Fibroblast of skin of right quadriceps (primary cell): ENCODE measurements at places on chromosomes 13 and 19.

GRCh38 chr13:39397226-39397895 is 205.6 kb downstream of the LHFPL6 start:
- no peak for DNase-seq

GRCh38 chr19:1655987-1656608 is 3.7 kb upstream of the TCF3 start:
- no peak for DNase-seq

GRCh38 chr13:78742659-78743058 is 83.7 kb upstream of the OBI1 start:
- no peak for DNase-seq

- DNase-seq: peak; percentile 78
Measured at GRCh38 chr19:54287456-54287855, 6.5 kb upstream of the LILRB2 start.

- peak; percentile 40 for DNase-seq
Measured at GRCh38 chr19:30214651-30215051, 157.5 kb upstream of the ZNF536 start.

GRCh38 chr13:68261105-68261504 is 1031.0 kb upstream of the PCDH9 start:
- no peak for DNase-seq

GRCh38 chr13:66425741-66426140 is 804.4 kb downstream of the PCDH9 start:
- DNase-seq: peak; percentile 28

DNA sequence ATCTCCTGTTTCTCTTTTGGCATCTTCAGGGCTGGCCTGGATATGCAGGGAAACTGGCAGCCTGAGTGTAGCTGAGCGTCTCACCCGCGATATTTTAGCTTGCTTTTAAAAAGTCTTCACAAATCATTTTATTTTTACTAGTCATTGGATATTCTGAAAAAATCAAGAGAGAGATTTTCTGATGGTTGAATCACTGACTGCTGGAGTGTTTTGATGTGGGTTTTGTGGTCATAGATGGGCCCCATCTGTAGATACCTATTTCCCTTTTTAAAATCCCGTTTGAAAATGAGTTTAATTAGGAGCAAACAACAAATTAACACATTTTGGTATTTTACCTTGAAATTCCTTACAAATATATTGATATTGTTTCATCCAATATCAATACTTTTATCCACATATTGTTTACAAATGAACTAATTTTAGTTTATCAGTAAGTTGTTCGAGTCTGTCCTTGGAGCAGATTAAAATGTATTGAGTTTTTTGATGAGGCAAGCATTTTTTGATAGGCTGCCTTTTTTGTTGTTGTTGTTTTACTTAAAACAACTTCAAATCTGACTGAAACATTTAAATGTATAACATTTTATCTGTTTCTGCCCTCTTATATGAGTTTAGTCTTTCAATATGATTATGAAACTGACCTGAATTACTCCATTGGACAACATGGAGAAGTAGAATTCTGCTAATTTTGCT is 21.5 kb upstream of the OXGR1 start:
- no peak for DNase-seq

GRCh38 chr13:103525530-103525929 is 459.3 kb upstream of the SLC10A2 start:
- DNase-seq: no peak
